Fibroblast of gingiva (primary cell): ENCODE measurements at places on chromosomes 5 and 9.

DNA sequence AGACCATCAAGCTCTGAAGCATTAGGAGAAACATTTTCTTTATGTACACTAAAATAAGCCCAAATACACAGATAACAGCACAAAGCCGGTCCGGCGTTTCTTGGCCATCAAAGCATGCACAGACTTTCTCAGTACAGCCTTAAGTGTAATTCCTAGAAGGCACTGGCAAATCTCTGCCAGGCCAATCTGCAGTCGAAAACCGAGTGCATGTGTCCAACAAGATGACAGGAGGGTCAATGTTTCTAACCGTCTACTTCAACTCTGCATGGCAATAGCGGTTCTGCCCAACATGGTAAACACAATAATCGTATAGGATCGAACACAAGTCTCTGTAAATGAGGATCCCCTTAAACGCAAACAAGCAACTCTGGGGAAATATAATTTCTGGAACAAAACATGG, 1.1 kb downstream of the ARL15 start:
- DNase-seq: no peak

DNA sequence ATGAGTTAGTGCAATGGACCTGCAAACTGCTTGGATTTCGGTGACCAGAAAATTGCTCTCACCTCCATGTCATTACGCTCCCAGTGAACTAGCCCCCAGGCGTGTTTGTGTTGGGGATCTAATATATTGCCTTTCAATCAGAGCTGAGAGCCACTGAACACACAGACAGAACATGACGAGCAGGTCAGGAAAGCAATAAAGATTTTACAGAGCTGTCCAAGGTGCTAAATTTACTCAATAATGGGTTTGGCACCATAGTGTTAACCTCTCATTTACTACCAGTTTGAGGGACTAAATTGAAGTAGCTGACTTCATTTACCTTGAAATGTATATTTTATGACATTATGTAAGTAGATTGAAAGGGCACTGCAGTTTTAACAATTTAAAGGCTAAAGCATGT, 383.0 kb downstream of the EBF1 start:
- no peak for DNase-seq

DNA sequence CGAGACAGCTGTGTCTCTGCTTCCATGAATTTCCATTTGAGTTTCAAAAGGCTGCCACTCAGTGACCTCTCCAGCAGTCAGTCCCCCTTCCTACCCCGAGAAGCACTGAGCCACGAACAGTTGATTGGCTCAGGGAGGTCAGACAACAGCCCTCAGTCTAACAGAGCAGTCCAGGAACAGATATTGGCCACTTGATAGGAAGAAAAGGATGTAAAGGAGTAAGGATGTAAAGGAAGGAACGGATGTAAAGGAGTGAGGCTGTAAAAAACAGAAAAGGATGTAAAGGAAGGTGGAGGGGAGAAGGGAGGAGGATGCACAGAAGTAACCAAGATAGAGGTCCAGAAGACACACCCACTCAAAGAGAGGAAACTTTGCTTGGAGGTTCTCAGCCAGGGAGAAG, 3.2 kb upstream of the NR4A3 start:
- DNase-seq: no peak

- peak; percentile 3 for DNase-seq
Observed at GRCh38 chr5:84028093-84028492, 307.4 kb upstream of the HAPLN1 start.

DNA sequence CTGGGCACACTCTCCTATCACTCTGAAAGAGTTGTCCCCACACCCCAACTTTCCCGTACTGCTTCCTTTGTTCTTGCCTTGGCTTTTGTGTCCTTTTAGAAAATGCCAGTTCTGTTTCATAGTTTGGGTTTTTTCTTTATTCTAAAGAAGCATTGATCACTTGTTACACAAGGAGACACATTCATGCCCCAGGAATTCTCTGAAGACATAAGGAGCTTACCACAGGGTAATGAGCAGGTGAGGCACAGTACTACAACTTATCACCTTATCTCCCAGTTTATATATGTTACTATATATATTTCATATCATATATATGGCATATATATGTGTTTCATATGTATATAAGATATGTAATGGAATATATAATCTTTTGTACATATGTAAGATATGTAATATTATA, 6.5 kb upstream of the SSBP2 start:
- no peak for DNase-seq

- DNase-seq: peak; percentile 63
Observed at GRCh38 chr9:95857124-95857523, 18.4 kb upstream of the ERCC6L2 start.

- no peak for DNase-seq
Observed at GRCh38 chr9:36319806-36320205, 61.6 kb upstream of the GNE start.

- peak; percentile 64 for DNase-seq
Observed at GRCh38 chr9:4508246-4508906, 18.1 kb downstream of the SLC1A1 start.

DNA sequence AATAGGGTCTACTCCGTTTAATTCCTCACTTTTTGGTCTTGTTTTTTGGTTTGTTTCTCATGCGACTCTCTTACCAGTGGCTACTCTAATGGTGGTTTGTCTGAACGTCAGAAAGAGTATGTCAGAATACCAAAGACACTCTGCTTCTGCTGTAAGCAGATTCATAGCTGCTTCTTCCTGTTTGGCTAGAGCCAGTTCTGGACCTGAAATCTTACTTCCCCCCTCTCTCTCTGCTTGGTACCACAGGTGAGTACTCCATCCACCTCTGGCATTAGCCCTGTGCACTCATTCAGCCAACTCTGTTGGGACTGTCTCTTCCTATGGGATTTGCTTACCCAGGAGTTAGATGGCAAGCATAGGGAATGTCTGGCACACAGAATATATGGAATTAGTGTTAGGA, 6.6 kb downstream of the ZCCHC7 start:
- no peak for DNase-seq

DNA sequence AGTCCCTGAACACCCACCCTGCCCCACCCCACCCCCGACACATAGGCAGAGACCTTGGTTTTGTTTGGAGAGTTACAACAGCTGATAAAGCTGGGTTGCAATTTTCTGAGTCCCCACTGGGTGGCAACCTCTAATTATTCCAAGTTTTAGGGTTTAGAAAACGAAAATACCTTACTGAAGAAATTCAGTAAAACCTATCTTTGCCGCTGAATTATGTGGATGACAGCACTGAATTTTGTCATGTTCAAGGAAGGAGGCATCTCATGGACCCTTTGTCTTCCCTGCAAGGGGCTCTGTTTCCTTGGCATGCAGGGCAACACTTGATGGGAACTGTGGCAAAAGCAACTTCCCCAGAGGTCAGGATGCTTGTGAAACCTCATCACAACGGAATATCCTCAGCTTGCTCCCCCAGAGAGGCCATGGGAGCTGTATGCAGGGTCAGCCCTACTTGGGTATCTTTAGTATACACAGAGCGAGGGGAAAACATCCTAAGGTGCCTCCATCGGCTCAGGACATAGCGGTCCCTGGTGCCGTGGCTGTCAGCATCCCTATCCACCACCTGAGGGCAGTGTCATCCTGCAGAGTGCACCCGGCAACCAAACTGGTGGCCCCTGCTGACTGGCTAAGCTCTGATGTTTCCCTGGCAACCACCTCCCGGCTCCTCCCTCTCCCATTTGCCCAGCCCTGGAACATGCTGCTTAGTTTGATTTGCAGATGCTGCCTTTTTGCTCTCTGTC, 123.1 kb downstream of the RXRA start:
- DNase-seq: peak; percentile 93

DNA sequence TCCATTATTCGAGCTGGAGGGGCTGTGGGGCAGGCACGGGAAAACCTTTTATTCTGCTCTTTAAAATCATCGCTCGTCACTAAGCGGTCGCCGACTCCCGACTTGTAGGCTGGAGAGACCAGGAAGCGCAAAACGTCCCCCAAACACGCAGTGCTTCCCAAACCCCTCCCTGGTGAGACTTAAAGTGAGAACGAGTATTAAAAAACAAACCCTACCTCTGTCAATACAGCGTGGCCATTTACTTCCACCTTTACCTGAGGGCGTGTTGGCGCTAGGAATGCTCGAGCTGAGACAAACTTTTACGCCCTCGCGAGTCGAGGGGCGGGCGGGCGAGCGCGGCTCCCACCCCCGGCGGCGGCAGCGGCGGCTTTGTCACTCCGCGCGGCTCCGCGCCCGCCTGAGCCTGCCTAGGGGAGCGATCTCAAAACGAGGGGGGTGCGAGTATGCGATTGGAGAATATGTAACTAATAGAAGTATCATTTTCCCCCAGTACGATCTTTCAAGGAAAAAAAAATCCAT, at the start of gene NR2F1-AS1:
TSS of gene NR2F1-AS1 (minus strand) at position 293 of the 519 bp plus-strand sequence.
- DNase-seq: peak; percentile 55

DNA sequence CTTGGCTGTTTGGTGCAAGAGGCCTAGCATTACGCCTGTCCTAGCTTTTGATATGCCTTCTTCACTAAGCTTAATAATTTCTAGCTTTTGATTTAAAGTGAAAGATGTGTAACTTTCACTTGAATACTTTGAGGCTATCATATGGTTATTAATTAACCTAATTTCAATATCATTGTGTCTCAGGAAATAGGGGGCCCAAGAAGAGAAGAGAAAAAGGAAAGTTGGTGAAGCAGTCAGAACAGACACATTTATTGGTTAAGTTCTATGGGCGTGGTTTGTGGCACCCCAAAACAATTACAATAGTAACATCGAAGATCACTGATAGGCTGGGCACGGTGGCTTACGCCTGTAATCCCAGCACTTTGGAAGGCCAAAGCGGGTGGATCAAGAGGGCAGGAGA, 40.9 kb upstream of the F2RL2 start:
- no peak for DNase-seq

DNA sequence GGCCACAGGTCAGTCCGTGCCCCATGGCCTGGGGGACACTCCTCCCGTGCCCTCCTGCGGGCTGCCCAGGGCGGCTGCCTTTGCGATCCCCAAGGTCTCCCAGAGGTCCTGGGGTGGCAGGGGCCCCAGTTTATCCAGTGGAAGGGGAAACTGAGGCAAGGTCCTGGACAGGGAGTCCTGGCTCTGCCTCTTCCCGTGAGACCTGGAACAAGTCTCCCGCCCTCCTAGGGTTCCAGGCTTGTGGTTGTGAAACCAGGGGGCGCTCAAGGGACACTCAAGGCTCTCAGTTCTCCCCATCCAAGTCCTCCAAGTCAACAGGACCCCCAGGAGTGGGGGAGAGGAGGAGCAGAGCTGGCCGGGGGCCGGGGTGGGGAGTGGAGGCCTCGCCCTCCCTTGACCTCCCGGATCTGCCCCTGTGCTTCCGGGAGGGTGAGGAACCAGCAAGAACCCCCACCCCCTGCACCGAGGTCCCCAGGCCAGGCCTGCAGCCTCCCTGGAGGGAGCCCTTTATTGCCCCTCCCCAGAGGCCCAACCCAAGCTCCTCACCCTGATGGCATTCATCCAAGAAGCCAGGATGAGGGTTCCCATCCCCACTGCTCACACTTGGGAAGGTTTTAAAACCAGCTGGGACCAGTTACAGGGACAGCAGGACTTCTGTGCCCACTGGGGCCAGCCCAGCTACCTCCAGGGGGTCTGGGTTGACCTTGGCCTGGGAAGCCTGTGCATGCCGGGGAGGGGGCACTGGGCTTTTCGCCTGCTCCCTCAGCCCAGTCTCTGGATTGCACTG, 24.7 kb upstream of the TMEM250 start:
- DNase-seq: no peak

GRCh38 chr5:157387683-157388093, 72.3 kb upstream of the NIPAL4 start:
- DNase-seq: peak; percentile 88

GRCh38 chr9:97853056-97853843, at the start of gene FOXE1:
Gene FOXE1 (plus strand): TSS chr9:97853226. CDS start chr9:97853915, 689 bp downstream.
- no peak for DNase-seq

DNA sequence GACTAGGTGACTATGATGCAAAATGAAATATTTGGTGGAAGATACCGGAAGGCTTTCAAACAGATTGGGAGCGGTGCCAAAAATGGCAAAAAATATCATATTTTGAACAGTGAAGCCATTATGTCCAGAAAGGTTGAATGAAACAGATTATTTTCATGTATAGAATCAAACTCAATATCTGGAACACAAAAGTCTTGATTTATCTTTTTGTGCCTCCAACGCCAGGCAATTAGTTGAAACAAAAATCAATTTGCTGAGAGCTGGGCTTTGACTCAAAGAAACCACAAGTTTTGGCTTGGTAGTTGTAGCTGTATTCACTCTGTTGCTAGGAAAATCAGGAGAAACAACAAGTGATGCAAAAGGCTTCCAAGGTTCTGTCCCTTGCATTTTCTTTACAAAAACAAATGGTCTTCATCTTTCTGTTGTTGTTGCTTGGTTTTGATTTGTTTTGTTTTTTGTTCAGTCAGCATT, 421.7 kb upstream of the TYRP1 start:
- no peak for DNase-seq

- DNase-seq: peak; percentile 63
Observed at GRCh38 chr5:65268525-65268924, 213.2 kb downstream of the ADAMTS6 start.

GRCh38 chr5:81609810-81610375, 141.0 kb downstream of the SSBP2 start:
- no peak for DNase-seq

GRCh38 chr5:166710271-166710670, 1581.2 kb upstream of the WWC1 start:
- DNase-seq: no peak

DNA sequence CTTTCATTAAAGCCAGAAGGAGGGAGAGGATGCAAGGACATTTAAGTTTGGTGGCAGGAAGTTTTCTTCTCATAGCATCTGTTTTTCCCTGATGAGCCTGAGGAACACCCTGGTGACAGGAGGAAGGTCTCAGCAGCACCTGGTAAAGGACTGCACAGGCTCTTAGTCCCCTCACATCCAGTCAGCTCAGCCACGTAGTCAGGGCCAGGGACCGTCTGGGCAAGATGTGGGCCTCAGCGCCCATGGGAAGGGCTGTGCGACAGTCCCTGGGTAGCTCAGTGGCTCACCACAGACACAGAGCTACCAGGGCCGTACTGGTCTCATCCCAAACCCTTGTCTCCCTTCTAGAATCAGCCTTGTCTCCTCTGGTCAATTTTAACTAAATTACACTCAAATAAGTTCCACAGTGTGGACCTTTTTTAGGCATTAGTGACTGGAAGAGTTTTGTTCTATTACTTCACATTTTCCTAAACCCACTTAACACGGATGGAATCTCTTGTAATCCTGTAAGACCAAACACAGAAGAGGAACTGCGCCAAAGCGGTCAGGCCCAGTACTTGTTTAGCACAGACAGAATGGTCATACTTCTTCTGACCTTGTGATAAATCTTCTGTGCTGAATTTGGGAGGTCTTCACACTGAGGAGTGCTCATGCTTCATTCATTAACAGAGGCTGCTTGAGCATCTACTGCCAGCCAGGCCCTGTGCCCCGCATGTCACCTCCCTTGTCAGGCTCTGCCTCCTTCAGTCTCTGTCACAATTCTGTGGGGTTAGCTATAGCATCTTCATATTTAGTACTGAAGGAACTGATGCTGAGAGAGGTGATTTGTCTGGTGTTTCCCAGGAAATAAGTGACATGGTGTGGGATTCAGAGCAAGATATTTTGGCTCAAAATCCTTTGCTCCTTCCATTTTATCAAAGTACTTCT, 91.4 kb downstream of the ANGPTL2 start:
- DNase-seq: peak; percentile 16

GRCh38 chr5:81363093-81363871, 30.7 kb downstream of the ACOT12 start:
- DNase-seq: no peak
